CD4-positive, alpha-beta T cell treated with Interleukin-12 subunit alpha and Interleukin-12 subunit beta, for 1 hour (primary cell): ENCODE measurements at places on chromosomes 2 and 18.

DNA sequence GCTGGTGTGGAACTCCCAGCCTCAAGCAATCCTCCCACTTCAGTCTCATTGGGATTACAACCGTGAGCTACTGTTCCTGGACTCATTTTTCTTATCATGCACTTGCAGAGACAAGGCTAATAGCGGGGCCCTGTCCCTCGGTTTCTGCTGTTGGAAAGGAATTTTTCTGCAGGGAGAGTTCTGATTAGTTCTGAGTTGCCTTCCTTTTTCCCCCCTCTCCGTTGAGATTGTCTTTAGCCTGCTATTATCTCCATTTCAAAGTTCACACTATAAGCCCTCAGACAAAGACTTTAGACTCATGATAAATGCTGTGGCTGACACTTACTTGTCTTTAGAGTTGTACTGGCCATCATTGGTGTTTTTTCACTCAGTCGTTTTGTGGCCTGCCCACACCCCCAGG lies 97.2 kb downstream of the NCOA1 start:
- no peak for DNase-seq

DNA sequence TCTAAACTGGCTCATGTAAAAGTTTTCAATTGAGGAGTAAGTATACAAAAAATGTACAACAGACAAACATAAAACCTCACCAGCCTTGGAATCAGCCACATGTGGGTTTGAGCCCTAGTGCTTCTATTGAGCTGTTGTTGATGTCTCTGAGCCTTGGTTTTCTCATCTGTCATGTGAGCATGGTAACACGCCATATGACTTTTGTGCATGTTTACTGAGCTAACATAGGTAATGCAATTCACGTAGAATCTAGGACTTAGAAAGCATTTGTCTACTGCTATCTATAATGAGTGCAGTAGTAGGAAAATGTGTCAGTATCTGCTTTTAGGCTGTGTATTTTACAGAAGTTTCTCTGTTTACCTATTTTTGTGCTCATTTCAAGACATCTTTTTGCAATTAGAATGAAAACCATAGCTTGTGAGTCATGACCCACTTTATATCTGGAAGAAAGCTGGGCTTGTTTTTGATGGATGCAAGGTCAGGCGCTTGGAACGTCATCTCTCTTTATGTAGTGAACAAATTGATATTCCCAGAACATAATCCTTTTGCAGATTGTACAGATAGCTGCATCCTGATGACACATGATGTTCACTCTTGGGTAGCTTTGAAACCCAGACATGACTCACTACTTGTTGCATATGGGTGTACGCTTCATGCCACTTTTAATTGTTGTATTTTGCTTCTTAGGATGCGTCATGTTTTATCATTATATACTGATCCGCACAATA lies 94.3 kb downstream of the RNF144A start:
- no peak for DNase-seq

DNA sequence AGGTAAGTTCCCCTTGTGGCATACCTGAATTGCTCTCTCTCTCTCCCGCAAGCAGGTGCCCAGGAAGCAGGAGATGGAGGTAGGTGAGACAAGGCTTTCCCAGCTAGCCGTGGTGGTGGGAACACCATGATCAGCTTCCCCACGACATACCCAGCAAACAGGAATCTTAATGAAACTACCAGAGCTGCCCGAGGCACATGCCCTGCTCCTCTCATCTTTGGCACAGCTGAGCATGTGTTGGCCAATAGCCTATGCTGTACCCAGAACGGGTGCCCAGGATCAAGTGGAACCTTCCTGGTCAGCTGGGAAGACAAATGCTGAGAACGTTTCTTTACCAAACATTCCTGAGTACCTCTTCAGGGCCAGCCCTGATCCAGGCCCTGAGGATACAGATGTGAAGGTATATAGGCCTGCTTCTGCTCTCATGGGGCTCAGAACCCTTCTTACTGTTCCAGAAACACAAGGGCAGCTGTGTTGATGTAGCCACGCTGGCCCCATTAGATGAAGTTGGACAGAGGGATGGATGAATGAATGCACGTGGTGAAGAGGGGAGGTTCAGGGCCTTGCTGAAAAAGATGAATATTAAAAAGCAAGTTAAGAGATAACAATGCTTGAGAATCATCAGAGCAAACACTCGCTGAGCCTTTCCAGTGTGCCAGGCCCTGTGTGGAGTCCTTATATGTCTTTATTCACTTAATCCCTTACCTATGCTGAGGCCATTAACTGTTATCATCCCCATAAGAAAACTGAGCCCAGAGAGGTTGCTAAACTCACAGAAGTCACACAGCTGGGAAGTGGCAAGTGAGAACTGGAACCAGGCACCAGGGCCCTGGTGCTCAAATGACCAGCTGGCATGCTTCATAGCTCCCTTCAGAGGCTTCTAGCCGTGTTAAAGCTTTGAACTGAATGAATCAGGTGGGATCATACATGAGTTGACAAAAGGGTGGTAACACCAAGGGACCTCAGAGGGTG lies 68.8 kb upstream of the TMEM247 start:
- no peak for DNase-seq

GRCh38 chr2:51011254-51011653 lies 20.7 kb downstream of the NRXN1 start:
- DNase-seq: no peak

- DNase-seq: no peak
These were observed 40.6 kb upstream of the MRPL19 start for GRCh38 chr2:75605770-75606529.

DNA sequence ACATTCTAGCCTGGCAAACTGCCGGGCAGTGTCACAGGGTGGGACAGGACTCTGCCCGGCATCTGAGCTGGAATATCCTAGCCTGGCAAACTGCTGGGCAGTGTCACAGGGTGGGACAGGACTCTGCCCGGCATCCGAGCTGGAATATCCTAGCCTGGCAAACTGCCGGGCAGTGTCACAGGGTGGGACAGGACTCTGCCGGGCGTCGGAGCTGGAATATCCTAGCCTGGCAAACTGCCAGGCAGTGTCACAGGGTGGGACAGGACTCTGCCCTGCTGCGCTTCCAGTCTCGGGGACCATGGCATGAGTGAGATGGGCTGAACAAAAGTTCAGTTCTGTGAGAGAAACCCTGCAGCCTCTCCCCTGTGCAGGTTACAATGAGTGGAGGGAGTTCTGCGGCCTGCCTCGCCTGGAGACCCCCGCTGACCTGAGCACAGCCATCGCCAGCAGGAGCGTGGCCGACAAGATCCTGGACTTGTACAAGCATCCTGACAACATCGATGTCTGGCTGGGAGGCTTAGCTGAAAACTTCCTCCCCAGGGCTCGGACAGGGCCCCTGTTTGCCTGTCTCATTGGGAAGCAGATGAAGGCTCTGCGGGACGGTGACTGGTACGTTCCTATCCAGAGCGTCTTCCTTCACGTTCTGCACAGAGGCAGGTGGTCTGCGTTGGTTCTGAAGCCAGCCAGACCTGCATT lies 80.3 kb downstream of the TPO start:
- DNase-seq: no peak

- DNase-seq: no peak
These were observed 151.2 kb downstream of the NDUFA10 start for GRCh38 chr2:239873656-239874635.

DNA sequence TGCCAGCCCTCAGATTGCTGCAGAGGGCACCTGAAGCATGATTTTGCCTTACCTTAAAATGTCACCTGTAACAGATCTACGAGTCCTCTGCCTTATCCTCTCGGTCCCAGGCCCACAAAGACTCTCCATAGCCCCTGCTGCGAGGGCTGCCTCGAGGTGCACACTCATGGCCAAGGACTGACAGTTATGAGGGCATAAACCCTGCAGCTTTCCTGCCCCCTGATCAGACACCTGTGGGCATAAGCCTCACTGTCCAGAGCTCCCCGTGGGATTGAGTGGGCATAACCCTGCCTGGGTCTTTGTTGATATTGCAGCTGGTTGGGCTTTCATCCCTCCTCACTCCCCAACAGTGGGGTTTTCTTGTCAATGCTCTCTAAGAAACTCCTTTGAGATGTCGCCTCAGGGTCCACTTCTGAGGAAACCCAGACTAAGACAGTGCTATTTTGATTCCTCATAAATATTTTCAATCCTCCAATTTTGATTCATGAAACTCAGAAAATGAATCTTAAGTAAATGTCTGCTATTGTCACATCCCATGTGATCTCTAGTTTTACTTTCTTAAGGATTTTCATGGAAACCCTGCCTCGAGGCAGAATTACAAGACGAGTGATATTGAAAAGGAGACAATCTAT lies 108.5 kb upstream of the NCK2 start:
- no peak for DNase-seq

DNA sequence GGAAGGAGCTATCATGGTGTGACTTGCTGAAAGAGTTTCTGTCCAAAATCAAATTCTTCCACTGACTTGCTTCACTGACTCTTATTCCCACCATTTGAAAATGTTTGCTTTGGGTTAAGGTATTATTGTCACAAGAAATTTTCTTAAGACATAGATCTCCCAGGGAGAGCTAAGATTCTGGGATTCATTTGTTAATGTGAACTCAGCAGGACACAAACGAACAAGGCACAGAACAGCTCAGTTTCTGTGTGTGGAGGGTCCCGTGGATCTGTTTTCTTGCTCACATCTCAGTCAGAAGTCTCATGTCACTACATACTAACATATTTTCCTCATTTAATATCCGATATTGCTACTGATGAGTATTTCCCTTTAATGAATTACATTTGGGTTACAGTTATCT lies 8.2 kb upstream of the HNRNPA3 start:
- DNase-seq: no peak

DNA sequence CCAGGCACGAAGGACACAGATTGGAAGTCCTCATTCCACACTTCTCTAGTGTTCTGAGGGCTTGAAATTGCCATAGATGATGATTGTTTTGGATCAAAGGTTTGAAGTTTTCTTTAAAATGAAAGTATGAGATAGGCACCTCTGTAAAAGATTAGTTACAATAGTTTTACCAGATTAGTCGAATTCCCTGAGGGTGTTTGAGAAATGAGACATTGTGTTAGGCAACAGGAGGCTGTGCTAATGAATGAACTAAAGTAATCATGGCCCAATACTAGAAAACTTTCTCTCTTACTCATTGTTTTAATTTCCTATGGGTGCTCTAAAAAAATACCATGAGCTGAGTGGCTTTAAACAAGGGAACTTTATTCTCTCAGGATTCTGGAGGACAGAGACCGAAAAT lies 421.7 kb downstream of the RNF144A start:
- DNase-seq: no peak

DNA sequence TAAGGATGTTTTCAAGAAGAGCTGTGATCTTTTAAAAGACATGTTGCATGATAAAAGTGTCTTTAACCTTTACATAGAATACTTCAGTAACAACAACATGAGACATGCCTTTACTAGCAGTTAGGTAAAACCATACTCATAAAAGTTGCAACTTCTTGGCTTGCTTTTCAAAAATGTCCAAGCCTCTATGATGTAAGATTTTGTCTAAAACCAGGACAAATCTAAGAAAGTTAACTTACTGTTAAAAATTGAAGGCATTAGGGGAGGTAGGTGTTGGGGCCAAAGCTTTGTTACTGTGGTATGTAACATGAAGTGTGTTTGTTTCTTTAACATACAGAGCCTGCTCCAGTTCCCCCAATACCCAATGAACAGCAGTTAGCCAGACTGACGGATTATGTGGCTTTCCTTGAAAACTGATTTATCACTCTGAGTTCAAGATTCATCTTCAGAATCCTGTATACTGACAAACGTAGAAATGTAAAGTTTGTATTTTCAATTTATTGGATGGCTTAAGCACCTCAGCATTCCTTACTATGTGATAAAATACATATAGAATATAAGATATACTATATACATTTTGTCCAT lies 11.7 kb downstream of the COPS8 start:
- DNase-seq: no peak

DNA sequence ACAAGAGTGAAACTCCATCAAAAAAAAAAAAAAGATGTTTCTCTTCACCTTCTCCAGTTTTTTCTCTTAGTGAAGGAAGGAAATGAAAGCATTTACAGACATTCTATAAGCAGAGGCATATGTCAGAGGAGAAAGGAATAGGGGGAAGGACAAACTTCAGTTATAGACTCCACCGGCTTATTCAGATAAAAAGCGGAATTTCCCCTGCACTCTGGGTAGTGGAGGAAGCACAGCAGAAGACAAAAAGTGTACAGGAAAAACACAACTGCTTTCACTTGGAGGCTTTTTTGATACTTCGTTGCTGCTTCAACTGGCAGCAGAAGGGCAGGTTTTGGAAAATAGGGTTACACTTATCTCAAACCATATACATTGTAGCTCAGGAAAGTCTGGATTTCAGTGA lies 3.2 kb upstream of the MGAT4A start:
- peak; percentile 59 for DNase-seq

DNA sequence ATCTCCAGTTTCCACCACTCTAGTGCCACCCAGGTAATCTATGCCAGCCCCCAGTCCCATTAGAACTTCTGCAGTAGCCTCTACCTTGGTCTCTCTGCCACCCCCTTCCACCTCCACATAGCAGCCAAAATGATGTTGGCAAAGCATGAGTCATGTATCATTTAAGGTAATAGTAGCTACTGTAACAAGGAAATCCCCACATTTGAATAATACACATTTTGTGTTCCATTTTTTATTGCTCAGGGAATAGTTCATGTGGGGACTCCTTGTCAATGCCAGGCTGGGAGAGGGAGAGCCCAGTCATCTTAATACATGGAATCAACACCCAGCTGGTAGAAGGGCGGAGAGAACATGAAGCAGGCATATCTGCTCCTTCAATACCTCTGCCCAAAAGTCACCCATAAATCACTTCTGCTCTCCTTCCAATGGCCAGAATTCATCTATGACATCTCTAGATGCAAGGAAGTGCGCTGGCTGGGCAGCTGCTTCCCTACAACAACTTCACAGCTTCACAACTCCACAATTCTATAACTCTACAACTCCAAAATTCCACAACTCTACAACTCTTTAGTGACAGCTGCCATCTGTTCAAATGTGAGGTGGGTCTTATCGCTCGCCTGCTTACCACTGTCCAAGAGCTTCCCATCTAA lies 70.6 kb upstream of the GLS start:
- DNase-seq: no peak

- no peak for DNase-seq
These were observed 84.0 kb upstream of the DSEL start for GRCh38 chr18:67600181-67601180.

GRCh38 chr2:108621087-108621559 lies 86.9 kb downstream of the LIMS1 start:
- peak; percentile 85 for DNase-seq

DNA sequence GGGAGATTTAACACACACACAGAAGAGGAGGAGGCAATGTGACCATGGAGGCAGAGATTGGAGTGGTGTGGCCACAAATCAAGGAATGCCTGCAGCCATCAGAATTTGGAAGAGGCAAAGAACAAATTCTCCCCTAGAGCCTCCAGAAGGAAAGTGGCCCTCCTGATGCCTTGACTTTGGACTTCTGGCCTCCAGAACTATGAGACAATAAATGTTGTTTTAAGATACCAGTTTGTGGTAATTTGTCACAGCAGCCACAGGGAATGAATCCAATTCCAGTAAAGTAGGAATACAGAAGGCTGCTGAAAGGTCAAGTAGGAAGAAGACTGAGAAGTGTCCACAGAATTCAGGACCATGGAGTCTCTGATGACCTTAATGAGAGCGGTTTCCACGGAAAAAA lies 18.1 kb downstream of the PAIP2B start:
- no peak for DNase-seq

- DNase-seq: no peak
These were observed 55.1 kb upstream of the RAPGEF4 start for GRCh38 chr2:172680436-172681068.

- DNase-seq: no peak
These were observed 1.2 kb upstream of the SMCHD1 start for GRCh38 chr18:2654169-2654927.
